ENCODE measurements at places on chromosomes 6 and 20.

DNA sequence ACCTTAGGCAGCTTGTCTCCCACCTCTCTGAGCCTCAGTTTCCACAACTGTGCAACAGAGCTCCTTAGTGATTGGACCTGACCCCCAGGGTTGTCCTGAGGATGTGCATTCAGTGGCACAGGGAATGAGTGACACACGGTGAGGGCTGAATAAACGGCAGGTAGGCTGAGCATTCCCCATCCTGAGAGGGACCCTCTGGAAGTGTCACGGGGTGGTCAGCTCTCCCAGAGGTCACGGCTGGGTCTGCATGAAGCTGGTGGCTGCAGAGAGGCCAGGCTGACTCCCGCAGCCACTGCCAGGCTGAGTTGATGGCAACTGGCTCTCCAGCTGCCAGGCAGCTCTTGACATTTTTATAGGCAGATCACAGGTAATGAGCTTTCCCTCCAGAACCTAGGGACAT, 42.5 kb downstream of the CD40 start:
- DNase-seq, result no peak

DNA sequence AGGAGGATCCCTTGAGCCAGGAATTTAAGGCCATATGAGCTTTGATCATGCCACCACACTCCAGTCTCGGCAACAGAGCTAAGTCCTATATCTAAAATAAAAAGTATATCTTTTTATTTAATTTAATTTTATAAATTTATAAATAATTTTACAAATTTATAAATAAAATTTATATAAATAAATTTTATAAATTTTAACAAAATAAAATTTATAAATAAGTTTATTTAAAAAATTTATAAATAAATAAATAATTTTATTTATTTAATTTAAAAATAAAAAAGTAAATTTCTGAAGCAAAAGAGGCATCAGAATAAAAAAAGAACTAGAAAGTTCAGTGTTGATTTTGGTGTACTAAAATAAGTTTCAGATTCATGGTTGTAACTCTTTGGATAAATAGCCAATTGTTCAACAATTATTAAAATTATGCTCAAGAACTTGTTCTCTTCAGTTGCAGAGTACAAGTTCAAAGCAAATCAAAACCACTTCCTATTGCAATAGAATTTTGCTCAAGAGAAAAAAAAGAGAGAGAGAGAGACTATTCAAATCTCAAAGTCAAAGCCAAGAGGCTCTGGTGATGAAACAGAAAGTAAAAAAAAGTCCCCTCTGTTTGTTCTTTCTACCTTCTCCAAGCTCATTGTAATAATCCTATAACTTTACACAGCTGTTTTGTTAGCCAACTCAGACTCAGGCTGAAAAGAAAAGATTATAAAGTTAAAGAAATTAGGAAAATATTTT, 547.5 kb upstream of the ADGRB3 start:
- no peak for DNase-seq

- no peak for DNase-seq
Measured at GRCh38 chr20:3051385-3052019, 5.7 kb downstream of the MRPS26 start.

GRCh38 chr6:122200440-122200839, 199.0 kb upstream of the HSF2 start:
- DNase-seq, result no peak

DNA sequence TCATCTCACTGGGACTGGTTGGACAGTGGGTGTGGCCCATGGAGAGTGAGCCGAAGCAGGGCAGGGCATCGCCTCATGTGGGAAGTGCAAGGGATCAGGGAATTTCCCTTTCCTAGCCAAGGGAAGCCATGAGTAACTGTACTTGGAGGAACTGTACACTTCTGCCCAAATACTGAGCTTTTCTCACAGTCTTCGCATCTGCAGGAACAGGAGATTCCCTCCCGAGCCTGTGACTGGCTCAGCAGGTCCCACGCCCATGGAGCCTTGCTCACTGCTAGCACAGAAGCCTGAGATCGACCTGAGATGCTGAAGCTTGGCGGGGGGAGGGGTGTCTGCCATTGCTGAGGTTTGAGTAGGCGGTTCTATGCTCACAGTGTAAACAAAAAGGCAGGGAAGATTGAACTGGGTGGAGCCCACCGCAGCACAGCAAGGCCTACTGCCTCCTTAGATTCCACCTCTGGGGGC, 10.4 kb upstream of the CALHM5 start:
- no peak for DNase-seq

- DNase-seq, result no peak
Measured at GRCh38 chr6:107539409-107539808, 49.5 kb downstream of the SOBP start.

DNA sequence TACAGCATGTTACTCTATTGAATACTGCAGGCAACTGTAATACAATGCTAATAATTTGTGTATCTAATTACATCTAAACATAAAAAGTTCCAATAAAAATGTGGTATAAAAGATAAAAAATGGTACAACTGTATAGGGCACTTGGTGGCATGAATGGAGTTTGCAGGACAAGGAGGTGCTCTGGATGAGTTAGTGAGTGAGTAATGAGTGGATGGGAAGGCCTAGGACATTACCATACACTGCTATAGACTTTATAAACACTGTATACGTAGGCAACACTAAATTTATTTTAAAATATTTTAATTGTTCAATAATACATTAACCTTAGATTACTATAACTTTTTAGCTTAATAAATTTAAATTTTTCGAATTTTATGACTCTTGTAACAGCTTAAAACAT, 579.6 kb upstream of the MAN1A1 start:
- no peak for DNase-seq

GRCh38 chr20:18978311-18978710, 164.7 kb downstream of the SCP2D1 start:
- no peak for DNase-seq

GRCh38 chr6:154276810-154277628, 79.6 kb downstream of the IPCEF1 start:
- peak; percentile 55 for DNase-seq

DNA sequence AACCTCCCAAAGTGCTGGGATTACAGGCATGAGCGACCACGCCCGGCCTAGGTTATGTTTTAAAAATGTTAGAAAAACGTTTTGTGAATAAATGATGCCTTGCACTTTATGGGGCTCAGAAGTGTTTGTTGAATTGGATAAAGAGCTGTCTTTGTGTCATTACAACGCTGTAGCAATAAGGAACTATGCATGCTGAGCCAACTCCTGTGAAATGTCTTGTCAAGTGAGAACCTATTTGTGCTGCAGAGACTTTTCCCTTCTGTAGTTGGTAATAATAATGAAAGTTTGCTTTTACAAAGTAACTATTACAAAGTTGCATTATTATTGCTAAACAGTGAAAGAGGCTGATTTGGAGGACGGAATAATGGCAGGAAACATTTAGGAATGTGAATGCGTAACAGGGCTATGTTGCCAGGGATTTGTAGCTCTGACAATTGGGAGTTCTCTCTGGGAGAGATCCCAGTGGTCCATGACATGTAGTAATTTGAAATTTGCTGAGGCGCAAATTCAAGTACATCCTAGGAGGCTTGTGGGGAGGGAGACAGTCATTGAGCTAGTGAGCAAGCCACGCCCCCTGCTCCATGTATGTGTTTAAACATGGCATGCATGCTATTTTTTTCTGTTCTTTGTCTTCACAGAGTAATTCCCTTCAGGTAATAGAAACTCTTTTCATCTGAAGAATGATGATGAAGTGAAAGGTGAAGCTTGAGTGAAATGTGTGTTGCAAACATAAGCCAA, 16.8 kb upstream of the BICRAL start:
- DNase-seq, result no peak

Measured in activated CD8-positive, alpha-beta memory T cell treated with anti-CD3 and anti-CD28 coated beads, Interleukin-2, amount 50 U/mL, for 48 hours (primary cell).